Stimulated activated CD4-positive, alpha-beta T cell treated with anti-CD3 and anti-CD28 coated beads, Interleukin-15, amount 100 ng/mL, for 48 hours (primary cell): ENCODE measurements at places on chromosomes 5 and 9.

DNA sequence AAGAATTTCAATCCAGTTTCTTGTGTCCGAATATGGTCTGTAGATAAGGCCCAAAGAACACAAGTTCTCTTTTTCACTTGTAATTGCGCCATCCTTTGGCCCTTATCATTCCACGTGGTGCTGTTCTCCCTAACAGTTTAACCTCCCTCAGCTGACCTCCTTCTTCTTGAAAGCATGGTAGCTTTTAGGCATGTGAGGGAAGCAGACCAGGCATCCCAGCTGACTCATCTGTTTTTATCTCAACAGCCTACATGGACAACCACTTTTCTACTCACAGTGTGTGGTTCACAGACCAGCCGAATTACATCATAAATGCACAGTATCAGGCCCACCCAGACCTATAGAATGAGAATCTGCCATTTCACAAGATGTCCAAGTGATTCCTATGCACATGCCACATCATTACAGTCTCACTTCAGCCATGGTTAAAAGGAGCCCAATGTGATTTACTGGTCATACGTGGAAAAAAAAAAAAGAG, 26.9 kb upstream of the PLIN2 start:
- DNase-seq: no peak

DNA sequence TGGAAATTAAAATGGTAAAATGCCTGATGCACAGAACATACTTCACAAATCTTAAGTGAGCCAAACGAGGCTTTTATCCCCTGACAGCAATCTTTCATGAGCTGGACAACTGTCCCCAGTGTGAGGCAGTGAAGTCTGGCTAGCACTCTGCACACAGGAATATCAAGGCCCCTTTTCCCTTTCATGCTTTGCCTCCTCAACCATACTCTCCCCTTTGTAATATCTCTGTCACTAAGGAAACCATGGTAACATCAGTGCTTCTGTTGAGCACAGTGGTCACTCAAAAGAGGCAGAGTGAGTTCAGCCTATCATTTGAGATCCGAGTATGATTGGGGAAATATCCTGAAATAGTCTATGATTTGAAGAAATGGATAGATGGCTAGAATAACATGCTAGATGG, 318.3 kb downstream of the ENC1 start:
- DNase-seq: no peak

DNA sequence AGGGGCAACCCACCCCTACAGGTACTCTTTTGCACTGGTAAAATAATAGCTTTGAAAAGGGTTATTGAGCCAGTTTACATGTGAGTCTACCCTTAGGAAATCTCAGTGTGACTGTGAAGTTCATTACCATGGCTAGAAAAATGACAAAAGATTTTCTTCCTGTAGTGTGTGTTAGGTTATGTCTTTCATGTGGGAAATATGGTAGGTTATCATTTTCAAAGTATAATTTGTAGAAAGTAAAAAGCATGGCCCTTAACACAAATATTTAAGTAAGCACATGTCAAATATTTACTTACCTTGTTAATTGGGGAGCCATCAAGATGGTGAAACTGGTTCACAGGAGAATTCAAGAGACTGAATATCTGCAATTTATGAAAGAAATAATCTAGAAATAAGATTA, 37.3 kb upstream of the PLPP1 start:
- no peak for DNase-seq

GRCh38 chr9:136282272-136282861, 21.5 kb downstream of the CCDC187 start:
- no peak for DNase-seq

GRCh38 chr5:177154003-177154643, 20.6 kb downstream of the NSD1 start:
- no peak for DNase-seq

DNA sequence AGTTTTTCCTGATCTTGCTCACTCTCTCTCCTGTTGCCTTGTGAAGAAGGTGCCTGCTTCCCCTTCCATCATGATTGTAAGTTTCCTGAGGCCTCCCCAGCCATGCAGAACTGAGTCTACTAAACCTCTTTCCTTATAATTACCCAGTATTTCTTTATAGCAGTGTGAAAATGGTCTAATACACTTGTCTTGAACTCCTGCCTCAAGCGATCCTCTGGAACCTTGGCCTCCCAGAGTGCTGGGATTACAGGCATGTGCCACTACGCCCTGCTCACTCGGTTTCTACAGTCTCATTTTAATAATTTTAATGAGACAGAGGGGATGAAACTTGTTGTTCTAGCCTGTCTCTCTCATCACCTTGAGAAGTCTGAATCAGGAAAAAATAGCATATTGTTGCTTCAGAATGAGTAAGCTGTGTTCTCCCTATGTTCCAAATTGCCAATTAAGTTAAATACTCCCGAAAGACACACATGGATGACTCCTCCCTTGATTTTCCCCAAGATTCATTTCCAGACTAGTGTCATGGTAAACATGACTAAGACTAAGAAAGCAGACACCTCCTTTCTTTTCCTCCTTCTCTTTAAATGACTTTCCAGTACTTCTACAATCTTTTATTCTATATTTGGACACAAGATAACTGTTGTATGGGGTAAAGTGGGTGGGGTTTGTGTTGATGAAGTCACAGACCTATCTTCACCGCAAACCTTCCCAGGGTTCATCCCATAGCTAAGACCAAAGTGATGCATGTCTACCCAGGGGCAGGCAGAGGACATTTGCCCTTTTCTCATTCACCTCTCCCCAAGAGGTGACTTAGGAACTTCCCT, 7.8 kb upstream of the DNAJC18 start:
- no peak for DNase-seq

DNA sequence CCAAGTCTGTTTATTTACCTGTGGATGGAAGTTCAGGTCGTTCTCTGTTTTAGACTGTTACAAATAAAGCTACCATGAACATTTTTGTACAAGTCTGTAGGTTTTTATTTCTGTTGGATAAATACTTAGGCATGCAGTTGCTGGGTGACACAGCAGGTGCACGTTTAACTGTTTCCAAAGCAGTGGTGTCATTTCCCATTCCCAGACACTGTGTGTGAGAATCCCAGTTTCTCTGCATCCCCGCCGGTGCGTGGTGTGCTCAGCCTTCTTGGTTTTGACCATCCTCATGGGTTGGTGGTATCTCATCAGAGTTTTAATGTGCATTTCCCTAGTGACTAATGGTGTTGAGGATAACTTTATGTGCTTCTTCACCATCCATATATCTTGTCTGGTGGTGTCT, 27.2 kb downstream of the AHRR start:
- DNase-seq: no peak

DNA sequence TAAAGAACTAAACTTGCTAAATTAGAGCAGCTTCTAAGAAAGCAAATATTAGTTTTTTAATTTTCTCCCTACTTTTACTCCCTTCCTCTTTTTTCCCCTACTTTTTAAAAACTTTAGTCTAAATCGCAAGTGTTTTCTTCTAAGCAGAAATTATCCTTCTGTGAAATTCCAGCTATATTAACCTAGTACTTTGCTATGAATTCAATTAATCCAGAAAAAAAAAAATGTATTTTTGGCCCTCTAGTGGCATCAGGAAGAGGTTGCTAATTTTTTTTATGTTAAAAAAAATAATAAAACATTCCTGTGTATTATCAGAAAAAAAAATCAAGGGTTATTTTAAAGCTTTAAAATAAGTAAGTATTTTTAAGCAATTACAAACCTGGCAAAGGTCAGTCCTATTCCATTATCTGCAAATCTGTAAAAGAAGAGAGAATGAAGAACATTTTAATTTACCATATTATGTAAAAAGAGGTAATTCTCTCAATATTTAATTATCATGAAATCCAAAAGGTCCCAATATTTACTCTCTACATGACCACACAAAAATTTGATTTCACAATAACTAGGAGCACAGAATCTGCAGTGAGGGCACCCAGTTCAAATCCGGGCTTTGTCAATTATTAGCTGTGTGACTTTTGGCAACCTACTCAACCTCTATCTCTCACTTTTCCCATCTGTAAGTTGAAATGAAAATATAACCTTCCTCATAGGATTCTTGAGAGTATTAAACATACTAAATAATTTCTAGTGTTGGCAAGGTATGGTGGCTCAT, 52.0 kb downstream of the CEMIP2 start:
- DNase-seq: no peak

DNA sequence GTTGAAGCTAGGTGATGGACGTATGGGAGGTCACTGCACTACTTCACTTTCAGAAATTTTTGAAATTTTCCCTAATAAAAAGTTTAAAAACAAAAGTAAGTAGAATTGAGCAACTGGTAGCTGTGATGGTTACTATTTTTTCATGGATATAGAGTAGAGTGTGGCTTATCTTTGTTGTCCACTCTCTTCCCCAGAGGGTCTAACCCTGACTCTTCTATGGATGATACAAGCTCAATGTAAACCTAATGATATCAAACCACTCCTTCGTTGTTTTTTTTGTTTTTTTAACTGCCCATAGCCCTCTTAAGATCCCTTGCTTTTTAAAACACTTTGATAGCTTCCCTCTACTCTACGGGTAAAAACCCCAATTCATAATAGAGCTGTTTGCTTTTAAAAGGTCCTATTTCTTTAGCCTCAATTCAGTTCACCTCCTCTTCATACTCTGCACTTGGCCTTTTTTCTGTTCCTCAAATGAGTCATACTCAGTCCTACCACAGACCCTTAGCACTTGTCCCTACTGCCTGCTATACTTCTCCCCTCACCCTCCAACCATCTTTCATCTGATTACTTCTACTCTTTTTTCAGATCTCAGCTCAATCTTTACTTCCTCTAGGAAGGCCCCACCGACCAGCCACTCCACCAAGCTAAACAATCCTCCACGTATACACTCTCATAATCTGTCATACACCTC, 2.6 kb downstream of the HDAC3 start:
- no peak for DNase-seq

GRCh38 chr5:72744136-72744535, 72.3 kb upstream of the TNPO1 start:
- no peak for DNase-seq

DNA sequence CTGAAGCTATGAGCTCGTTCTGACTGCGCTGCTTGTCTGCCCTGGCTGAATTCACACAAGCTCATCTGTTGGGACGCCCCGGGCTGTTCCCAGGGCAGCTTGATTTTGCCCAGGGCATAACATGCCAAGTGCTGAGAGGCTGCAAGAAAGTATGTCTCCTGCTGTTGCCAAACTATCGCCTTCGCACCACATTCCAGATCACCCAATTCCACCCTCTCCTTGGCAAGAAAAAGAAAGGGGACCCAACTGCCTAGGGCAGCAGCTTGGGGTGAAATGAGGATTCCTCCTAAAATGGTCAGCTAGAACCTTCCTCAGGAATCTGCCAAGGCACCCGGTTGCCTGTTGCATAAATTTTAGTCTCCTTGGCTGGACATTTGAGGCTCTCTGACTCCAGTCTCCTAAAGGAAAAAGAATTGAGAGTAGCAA, 21.2 kb downstream of the COL15A1 start:
- DNase-seq: no peak

DNA sequence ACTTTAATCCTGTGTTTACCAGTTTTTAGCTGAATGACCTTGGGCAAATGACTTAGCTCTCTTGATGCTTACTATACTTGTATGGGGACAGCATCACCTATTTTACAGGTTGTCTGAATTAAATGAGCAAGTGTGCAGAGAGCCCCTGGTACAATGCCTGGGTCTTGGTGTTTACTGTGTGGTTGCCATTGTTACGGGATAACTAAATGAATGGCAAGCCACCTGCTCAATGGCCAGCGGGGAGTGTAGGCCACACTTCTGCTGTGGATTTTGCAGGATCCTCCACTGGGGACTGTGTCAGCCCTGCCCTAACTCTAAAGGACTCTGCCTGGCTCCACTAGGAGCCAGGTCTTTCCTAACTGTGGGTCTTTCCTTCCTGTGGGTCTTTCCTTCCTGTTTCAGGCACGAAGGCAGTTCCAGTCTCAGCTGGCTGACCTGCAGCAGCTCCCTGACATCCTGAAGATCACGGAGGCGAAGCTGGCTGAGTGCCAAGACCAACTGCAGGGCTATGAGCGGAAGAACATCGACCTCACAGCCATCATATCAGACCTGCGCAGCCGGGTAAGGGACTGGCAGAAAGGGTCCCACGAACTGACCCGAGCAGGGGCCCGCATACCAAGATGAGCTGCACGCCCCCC, 10.3 kb upstream of the GLE1 start:
- DNase-seq: no peak

DNA sequence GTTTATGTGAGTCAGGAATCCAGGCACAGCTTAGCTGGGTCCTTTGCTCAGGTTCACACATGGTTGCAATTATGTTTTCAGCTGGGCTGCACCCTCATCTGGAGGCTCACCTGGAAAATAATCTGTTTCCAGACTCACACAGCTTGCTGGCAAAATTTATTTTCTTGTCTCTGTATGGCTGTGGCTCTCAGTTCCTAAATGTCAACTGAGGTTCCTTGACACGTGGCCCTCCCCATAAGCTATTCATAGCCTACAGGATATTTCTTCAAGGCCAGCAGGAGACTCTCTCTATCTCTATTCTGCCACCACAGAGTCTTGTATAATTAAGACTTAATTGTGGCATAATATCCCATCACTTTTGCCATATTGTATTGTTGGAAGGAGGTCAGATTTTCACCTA, 732.0 kb downstream of the CDH18 start:
- DNase-seq: no peak

- no peak for DNase-seq
Measured at GRCh38 chr5:1151316-1151715, 39.5 kb upstream of the SLC12A7 start.

- no peak for DNase-seq
Measured at GRCh38 chr5:179119415-179120170, 59.4 kb downstream of the ZNF354C start.

DNA sequence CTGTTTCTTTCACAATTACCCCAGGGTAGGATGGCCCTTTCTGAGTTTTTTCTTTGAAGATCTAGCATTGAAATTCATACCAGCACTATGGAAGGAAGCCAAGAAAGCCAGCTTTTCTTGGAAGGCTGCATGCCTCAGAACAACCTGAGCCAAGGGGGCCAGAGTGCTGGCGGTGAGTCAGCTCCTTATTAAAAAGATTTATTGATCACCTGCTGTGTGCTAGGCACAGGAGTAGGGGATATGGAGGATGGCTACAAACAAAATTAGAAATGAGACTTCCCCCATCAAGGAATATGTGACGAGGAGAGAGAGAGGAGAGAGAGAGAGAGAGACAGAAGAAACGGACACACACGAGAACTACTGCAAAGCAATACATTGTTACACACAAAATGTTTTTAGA, 184.6 kb upstream of the PUM3 start:
- no peak for DNase-seq

DNA sequence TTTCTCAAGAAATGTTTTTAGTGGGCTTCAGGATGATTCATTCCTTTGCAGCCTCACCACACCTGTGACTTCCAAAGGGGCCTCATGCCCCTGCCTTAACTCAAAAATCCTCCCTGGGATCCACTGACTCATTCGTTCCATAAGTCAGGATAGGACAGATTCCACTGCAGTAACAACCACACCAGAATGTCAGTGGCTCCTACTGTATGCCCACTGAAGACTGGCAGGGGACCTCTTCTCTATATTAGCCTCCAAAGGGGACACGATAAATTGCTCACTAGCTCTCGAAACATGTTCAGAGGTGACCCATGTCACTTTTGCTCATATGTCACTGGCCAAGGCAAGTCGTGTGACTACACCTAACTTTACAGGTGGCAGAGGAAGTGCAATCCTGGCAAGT, 25.7 kb upstream of the LHX2 start:
- DNase-seq: no peak
